ENCODE measurements at places on chromosomes 5 and 9. TPM values are rescaled to one million over a fixed set of nuclear protein-coding genes. Genes with fewer than 3 reads are reported as not detected.

The LECT2 gene
- not detected for total RNA-seq

The TMEM215 gene
- total RNA-seq = not detected

The FOXD1 gene
- 14.7 TPM for total RNA-seq

The KCTD16 gene
- 1.4 TPM for total RNA-seq

The SLC6A19 gene
- not detected for total RNA-seq

The PCDHB11 gene
- total RNA-seq = 1.8 TPM

The FAM151B gene
- 3.8 TPM for total RNA-seq

The DIPK1B gene
- 17.1 TPM for total RNA-seq

The ICE1 gene
- 30.5 TPM for total RNA-seq

The PRDM9 gene
- not detected for total RNA-seq

The ARID3C gene
- total RNA-seq = 0.48 TPM

Measured in kidney epithelial cell (primary cell).